ENCODE measurements at places on chromosomes 4 and X. TPM values are rescaled to one million over a fixed set of nuclear protein-coding genes. Genes with fewer than 3 reads are reported as not detected.

The STX18 gene
- 25.3 TPM for total RNA-seq

The FDCSP gene
- not detected for total RNA-seq

The PNMA6A gene
- total RNA-seq = not detected

DNA sequence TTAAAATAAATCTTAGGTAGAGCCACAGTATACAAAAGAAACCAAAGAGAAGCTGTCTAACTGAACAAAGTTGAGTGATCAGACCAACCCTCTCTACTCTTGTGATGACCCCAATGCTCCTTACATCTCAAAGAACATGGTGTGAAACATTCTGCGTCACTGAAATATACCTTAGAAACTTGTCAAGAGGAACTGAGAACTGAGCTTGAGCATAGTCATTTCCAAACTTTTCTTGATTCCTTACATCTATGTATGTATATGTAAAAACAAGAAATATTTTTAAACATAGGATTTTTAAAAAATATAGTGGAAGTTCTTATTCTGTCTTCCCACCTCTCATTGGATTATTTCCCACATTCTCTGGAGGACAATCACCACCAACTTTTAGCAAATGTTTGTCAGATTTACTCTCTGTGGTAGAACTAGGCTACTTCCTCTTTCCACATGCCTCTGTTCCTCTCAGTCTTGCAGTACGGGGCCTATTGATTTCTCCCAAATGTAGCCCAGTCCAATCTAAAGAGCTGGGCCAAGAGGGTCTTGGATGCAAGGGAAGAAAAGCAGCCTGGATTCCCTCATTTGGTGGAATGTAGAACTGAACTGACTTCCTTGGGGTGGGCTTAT is 98.2 kb upstream of the HHIP start:
- H3K4me1 ChIP-seq = no peaks in the 10 kb centered on the region
- H3K4me3 ChIP-seq = no peak overlapping the region
- DNase-seq = no peak
- H3K36me3 ChIP-seq = no peaks in the 10 kb centered on the region
- no peaks in the 10 kb centered on the region for H3K27me3 ChIP-seq
- H3K27ac ChIP-seq = no peak overlapping the region

DNA sequence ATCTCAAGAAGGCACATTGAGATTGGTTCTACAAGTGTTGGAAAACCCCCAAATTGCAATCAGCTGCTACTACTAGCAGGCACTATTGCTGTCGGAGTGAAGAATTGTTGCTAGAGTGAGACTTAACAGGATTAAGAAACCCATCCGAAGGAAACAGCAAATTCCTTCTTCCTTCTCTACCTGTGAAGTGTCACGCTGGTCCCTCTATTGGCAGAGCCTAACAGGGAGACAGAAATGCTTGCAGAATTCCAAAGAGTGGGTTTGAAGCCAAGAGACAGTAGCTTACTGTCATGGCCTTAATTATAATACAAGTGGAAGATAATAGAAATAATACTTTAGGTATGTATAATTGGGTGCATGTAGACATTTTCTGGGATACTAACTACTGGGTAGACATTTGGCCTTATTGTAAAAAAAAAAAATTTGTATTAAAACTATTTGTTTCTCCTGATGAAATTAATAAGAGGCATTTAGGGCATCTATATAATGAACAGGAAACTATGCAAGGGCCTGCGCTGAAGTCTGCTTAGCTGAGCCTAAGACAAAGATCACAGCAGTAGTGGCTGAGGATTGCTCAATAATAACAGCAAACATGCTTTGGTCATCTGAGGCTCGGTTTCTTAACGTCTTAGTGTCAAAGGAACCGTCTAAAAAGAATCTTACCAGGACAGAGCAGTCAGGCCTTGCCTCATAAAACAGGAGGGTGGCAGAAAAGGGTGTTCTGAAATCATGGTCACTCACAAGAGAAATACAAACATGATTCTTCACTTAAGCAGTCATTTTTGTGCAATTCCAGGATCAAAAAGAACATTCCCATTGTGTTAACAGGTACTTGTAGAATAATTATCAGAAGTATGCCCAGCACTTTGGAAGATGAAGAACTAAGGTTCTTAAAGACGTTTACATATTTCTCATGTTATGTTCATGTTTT is 40.8 kb downstream of the FAM241A start:
- no peaks in the 10 kb centered on the region for H3K4me1 ChIP-seq
- no peaks in the 10 kb centered on the region for H3K36me3 ChIP-seq
- no peak overlapping the region for H3K4me3 ChIP-seq
- H3K27ac ChIP-seq = no peak overlapping the region
- no peak for DNase-seq

The FOXO4 gene
- 29.3 TPM for total RNA-seq

All from PC-9 (cell line).